ENCODE measurements at places on chromosomes 4 and X. TPM values are rescaled to one million over a fixed set of nuclear protein-coding genes. Genes with fewer than 3 reads are reported as not detected.

DNA sequence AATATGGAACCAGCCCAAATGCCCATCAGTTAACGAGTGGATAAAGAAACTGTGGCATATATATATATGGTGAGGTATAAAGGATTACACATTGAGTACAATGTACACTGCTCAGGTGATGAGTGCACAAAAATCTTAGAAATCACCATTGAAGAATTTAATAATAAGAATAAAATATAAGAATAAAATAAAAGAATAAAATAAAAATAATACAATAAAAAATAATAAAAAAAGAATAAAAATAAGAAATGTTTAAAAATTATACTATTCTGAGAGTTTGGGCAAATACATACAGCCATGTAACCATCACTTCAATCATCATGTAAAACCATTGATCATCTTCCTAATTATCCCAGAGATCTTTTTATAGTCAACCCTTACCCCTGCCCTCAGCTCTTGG lies 173.5 kb downstream of the AWAT2 start:
- DNase-seq: no peak

DNA sequence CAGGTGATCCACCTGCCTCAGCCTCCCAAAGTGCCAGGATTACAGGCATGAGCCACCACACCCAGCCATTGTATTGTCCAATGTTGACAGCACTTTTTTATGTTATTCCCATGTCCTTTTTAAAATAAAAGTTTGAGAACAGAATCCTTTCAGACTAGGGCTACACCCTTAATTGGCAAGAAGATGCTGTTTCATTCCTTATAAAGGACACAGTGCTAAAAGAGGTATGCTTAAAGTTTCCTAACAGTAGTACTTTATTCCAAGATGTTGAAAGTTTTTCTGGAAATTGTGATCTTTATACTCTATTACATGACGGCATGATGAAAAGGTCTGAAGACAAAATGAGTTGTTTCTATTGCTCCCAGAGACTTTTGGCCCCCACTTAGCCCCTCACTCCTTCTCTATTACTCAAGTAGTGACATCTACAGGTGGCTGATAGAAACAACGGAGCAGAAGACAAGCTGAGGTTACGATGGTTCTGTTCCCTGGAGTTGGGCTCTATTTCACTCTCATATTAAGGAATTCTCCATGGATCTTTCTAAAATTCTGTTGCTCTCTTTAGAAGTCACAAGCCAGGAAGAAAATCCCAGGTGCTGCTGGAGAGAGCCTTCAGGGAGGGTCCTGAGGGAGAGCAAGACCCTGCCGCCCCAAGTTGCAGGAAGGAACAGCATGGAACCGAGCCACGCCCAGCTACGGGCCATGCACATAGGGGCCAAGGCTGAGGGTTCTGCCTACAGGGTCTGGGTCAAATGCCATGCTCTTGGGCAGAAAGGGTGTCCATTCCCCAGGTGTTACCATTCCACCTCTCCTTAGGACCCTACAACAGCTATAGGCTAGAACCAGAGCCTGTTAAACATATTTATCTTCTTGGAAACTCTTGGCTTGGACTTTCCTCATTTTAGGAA lies 22.8 kb downstream of the RPL9 start:
- no peak for DNase-seq

DNA sequence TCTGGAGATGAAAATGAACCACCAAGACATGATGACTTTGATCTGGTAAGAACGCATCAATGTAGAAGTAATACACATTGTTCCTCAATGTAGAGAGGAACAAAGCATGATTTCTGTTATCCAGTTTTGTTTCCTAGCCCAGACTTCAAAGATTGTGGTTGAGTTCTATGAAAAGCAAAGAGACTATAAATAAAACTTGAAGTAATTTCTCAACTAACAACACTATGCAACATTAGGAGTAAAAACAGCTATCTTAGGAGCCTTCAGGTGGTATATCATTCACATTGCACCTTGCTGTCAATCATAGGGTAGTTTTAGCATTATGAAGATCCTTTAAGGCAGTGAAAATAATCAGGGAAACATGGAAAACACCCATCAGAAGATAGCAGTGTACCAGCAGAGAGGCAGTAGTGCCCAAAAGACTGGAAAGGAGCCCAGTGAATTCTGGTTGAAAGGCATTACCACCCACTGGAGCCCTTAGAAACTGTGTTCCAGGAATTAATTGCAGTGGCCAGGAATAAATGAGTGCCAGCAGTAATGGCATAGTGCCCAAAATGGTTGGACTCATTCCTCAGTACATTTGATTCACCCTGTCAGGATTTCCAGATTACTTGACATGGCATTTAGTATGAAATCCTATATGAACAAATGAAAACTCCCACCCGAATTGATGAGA lies 300.7 kb upstream of the CXXC4 start:
- peak; percentile 62 for DNase-seq

IL2 gene
- not detected for polyA plus RNA-seq

FRMD7 gene
- polyA plus RNA-seq: not detected
